AG09319 (cell line): ENCODE measurements at places on chromosomes 3 and 15.

DNA sequence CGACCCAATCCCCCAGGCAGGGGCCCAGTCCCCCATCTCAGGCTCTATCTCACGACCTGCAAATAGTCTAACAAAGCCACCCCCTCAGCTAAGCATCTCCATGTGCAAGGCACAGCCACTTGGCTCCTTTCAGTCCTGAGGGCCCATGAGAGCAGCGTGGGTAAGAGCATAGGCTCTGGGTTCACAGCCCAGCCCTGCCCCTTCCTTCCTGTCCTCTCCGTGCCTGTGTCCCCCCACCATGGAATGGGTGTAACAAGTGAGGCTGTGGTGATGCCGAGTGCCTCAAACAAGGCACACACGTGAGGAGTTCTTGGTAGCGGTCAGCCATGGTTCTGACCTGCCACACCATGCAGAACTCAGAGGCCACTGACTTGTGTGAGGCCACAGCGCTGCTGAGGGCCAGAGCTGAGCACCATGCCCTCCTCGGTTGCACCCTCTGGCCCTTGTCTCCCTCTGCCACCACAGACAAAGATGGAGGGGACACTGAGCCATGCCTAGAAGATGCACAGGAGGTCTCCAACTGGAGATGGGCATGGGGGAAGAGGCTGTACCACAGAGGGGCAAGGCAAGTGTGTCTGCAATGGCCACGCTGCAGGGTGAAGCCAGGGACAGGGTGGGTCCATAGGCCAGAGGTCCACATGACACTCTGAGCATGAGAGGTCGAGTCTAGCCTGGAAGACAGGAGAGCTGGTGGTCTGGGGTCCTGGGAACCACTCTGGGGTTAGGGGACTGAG lies 10.0 kb downstream of the TPRA1 start:
- DNase-seq, result no peak

GRCh38 chr3:172208586-172209332 lies 169.4 kb downstream of the FNDC3B start:
- DNase-seq, result no peak

GRCh38 chr3:99248913-99249312 lies 347.4 kb upstream of the DCBLD2 start:
- no peak for DNase-seq

GRCh38 chr3:87448558-87448957 lies 172.2 kb upstream of the POU1F1 start:
- no peak for DNase-seq

DNA sequence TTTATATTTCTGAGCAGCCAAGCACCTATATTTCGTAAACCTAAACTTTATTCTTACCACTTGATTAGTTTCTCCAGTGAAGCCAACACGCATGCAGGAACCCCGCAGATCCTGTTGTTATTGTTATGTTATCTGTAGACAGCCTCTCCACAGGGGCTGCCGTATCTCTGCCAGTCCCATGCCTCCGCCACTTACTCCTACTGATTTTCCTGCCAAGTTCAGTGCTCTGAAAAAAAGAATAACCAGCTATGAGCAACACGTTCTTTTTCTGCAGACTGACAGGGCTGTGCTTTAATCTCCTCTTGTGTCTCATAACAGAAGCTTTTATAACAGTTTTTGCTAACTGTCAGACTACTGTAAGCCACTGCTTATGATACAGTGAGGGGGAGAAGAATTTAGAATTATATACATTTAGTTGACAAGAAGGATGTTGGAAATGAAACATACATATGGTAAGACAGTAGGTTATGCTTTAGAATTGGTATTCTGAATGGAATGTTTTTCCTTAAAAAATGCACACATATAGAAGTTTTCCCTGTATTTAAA lies 347.4 kb downstream of the SI start:
- no peak for DNase-seq

DNA sequence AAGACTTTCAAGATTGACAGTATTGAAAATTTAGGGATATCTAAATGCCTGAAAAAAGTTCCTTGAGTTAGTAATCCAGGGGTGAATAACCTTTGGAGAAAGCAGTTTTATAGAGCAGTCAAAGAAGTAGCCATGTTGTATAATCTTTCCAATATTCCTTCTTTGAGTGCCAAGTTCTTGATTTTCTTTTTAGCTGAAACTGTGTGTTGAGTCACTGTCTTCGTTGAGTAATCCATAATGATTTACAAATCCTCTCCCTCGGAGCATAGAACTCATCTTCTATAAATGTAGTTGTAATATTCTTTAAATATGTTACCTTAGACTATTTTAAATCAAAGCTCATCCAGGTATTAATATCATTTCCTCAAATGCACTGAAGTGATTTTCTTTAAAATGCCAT lies 135.2 kb downstream of the BBX start:
- no peak for DNase-seq

- DNase-seq, result no peak
Measured at GRCh38 chr3:30393079-30393478, 213.3 kb upstream of the TGFBR2 start.

- DNase-seq, result peak; percentile 34
Measured at GRCh38 chr3:100810671-100811070, 101.4 kb downstream of the TFG start.

DNA sequence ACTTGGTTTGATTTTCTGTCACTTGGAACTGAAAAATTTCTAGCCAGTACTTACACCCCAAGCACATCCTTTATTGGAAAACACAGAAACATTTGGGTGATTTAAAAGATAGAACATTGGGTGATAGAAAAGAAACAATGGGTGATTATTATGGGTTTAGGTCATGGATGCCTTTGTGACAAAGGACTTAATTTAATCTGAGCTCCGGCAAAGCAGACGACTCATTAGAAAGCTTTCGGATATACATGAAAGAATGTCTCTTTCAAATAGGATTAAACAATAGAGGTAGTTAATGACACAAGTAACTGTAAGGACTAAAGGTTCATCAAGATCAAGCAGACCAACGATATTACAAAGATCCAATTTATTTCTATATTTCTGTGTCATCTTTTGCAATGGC lies 37.3 kb upstream of the CNTN4 start:
- no peak for DNase-seq

DNA sequence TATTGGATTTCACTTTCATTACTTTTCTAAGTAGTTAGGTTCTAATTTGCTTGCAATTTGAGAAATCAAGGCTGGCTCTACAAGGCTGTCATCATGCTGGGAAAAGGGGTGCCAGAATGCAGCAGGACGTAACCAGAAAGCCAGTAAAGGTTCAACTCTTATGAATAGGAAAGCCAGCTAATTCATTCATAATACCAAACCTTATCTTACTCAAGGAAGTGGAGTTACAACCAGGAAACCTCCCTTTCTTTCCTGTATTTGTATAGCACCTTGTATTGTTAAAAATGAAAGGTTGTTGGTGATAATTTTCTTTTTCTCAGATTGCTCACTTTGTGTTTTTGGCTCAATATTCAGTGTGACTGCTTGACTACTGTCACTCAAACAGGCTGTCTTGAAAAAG lies 109.4 kb downstream of the FILIP1L start:
- DNase-seq, result no peak

GRCh38 chr3:144893980-144894379 lies 922.4 kb downstream of the DIPK2A start:
- DNase-seq, result no peak

DNA sequence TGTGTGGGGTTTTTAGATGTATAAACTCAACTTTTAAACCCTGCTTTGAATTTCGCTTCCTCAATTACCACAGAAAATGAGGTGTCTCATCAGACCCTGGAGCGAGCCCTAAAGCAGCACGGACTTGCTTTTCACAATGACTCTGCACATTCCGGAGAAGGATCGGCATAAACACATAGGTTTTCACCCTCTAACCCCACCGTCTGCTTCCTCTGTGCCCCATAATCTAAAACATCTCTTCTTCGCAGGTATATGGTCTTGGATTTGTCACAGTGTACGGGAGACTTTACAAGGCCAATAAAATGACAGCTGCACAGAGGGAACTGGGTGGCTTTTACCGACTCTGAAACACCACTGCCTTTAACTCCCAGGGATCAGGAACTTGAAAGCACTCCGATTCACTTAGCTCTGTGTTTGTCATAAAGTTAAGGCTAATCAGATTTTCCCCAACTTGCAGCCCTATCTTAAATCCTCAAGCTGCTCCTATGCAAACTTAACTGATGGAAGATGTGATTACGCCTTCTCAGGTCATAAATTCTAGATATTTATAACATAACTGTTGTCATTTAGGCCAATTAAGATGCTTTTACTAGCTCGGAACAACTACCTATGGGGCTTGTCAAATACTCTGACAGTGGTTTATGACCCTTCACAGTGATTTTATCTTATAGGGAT lies 133.4 kb upstream of the WNT5A start:
- DNase-seq, result no peak

DNA sequence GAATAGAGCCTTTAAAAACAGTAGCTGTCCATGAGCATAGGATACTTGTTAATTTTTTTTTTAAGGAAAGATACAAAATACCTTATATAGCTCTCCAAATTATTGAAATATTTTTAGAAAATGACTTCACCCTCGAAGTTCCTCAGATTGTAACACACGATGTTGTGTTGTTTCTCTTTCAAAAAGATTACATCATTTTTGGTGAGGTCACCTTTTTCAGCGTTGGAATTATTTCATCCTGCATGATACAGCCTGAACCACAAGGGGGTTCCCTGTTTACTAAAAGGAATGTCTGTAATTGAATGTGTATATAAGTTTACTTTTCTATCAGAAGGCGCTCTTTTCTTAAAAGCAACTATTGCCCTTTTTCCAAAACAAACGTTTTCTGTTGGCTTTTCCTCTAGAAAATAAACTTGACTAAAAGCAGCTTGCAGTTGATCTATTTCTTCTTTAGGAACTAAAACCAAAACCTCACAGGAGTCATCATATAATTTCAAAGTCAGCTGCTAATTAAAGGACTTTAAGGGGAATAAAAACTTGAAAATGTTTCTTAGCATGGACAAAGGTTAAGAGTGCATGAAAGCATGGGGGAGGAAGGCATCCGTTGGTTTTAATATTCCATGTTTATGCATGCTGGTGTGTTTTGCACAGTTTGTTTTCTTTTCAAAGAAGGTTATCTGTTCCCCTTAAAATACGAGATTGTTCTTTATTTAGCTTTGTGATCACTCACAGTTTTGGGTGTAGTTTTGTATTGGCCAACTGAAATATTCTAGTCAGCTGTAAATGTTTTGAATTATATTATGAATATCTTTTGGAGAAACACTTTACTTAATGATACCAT lies 29.4 kb downstream of the LYSMD4 start:
- peak; percentile 70 for DNase-seq

- DNase-seq, result no peak
Measured at GRCh38 chr3:101574388-101575112, 570 bp downstream of the PCNP start.

- no peak for DNase-seq
Measured at GRCh38 chr3:95886616-95887015, 927.8 kb upstream of the EPHA6 start.

GRCh38 chr3:63753995-63754394 lies 65.1 kb upstream of the C3orf49 start:
- no peak for DNase-seq

DNA sequence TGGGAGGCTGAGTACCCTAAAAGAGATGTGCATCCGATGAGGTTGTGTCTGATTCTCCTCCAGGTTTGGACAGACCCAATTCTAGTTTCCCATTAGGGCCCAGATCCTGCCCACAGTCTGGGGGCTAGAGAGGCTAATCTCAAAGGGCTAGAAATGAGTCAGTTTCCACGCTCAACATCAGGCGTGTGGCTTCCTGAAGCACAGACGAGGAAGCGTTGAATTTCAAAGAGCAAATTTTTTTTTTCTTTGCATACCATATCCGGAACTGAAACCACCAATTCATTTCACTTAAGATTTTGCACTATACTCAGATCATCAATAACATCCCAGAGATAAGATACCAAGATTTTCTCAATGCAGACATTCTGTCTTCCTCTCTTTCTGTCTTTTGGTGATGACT lies 173.8 kb upstream of the BCL6 start:
- no peak for DNase-seq

DNA sequence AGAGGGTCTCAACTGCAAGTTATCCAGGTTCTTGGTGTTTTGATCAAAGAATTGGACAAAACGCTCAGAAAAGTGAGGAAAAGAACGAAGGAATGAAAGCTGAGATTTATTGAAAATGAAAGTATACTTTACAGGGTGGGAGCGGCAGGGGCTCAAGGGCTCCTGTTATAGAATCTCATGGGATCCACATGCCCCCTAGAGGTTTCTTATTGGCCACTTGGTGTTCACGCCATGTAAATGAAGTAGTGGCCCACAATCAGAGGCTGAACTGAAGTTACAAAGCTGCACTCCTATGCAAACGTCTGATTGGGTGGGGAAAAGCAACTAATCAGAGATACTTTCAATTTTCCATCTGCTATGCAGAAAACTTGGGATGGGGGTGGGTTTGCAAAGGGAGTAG lies 216.7 kb downstream of the PTPRG start:
- no peak for DNase-seq

GRCh38 chr3:168884353-168884903 lies 779.1 kb downstream of the MECOM start:
- DNase-seq, result peak; percentile 18

- DNase-seq, result no peak
Measured at GRCh38 chr15:38111070-38111469, 141.6 kb upstream of the SPRED1 start.

- DNase-seq, result no peak
Measured at GRCh38 chr15:100261302-100262240, 80.2 kb downstream of the ADAMTS17 start.

- DNase-seq, result no peak
Measured at GRCh38 chr3:137201066-137201465, 243.3 kb downstream of the IL20RB start.

- no peak for DNase-seq
Measured at GRCh38 chr3:166171695-166172094, 334.5 kb upstream of the BCHE start.

DNA sequence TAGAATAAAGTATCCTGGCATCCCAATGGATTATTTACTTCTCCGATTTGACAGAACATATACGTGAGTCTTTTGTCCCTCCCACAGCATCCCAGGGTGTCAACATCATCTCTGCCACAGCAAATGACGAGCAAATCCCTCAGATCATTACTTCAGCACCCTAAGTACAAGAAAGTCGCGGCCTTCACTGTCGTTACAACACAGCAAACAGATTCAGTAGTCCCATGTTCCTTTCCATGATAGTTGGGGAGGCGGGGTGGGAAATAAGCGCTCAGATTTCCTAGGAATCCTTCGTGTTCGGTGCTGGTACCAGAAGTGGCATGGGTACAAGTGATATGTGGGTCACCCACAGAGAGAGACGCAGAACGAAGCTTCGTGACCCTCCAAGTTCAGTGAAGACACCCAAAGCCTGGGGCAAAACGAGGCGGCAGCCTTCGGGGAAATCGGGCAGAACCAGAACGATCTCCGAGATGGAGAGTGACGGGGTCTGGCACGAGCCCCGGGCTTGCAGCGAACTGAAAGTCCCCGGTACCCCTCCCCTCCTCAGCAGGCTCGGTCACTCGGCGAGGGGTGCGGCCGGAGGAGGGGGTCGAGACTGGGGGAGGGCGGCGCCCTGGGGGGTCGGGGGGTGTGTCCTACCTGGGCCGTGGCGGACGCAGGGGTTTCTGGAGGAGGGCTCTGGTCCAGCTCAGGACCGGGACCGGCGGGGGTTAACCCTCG lies 619 bp downstream of the TTBK2 start:
- no peak for DNase-seq
